T1000 (cell line): ENCODE measurements at places on chromosomes 7 and 10.
A peak's percentile ranks its signal among the peaks of the same experiment; 100 is the strongest.

GRCh38 chr7:85125176-85125575 is 61.7 kb downstream of the SEMA3D start:
- no peak for DNase-seq

DNA sequence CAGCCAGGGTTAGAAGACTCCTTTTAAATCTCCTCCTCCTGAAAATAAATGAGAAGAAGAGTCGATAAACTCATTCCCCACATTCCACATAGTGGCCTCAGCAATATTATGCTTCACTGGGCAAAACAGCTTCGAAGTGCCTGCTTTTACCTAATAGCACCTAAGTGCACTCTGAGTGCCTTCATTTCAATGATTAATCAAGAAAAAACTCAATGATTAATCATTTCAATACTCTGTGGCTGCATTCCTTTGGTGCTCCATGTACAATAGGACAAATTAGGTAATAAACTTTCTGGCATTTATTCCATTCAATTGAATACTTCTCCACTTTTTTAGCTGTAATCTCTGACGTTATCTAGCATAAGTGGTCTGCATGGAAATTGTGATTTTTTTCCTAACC is 174.6 kb downstream of the CCDC71L start:
- DNase-seq = no peak

DNA sequence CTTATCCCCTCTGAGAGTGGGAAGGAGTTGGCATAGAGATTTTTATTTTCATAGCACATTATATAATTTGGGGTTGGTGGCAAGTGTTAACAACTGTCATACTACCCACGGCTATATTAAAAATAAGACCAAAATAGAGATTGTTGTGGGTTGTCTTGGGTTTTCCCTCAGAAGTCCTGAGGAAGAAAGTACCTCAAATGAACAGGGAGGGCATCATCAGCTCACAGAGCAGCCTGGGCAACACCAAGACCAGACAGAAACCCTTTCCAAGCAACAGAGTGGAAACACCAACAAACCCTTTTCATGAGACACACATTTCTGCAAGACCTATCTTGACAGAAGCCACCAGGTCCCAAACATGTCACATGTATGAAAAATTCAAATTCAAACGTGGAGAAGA is 121.2 kb downstream of the GLI3 start:
- no peak for DNase-seq

- DNase-seq = no peak
These were observed 666.3 kb downstream of the CCSER2 start for GRCh38 chr10:84994722-84995121.

GRCh38 chr10:7417103-7417623 is 6.3 kb upstream of the SFMBT2 start:
- no peak for DNase-seq

GRCh38 chr10:49325916-49326783 is 27.2 kb downstream of the C10orf71 start:
- no peak for DNase-seq

GRCh38 chr10:126045861-126046260 is 149.5 kb downstream of the FANK1 start:
- DNase-seq = no peak

GRCh38 chr7:47071866-47072265 is 510.0 kb downstream of the TNS3 start:
- DNase-seq = no peak

- no peak for DNase-seq
These were observed 15.5 kb downstream of the WDR86 start for GRCh38 chr7:151394076-151395035.

- no peak for DNase-seq
These were observed 149.1 kb downstream of the TEX36 start for GRCh38 chr10:125533866-125534265.

GRCh38 chr7:124449896-124450295 is 315.7 kb downstream of the GPR37 start:
- no peak for DNase-seq

DNA sequence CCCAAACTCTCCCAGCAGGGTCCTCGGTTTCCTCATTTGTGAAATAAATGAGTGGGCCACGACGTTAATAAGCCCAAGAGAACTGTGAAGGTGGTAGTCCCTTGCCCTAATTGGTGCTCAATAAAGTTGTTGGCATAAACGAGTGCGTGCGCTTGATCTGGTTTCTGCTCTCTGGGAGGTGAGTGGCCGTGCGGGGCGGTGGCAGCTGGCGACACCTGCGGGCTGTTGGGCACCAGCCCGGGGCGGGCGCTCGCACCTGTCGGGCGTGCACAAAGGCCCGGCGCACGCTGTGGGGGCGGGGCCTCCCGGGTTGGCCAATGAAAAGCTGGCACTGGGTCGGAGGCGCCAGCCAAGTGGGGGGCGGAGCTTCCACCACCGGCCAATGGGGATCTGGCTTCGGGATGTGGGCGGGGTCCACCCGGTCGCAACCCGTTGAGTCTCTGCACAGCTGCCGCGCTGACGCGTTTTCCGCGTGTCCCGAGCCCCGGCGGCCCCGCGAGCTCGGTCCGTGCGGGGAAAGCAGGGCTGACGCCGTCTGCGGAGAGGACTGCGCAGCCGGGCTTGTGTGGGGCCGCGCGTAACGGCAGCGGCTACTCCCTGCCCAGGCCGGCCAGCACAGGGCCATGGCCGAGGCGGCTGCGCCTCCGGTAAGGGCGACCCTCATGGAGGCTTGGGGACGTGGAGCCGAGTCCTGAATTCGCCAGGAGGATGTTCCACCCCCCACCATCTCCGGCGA is 23.0 kb downstream of the ZNF783 start:
- peak; percentile 87 for DNase-seq

GRCh38 chr7:691361-692045 is 35.0 kb upstream of the DNAAF5 start:
- DNase-seq = no peak

DNA sequence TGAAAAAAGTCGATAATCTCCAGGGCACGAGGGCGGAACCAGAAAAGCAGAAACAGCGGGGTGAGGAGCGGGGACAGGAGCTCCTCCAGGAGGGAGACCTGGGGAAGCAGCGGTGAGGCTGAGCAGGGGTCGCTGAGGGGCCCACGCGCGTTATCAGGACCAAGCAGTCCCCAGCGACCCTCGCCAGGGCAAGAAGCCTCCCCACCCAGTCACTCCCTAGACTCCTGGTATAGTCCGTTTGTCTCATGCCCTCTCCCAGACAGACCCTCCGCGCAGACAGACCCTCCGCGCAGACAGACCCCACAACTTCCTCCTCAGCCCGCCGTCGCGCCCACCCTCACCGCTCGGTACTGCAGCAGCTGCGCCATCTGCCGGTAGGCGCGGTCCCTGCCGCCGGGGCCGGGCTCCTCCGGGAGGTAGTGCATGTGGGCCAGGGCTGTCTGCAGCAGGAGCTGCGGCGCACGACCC is 6.3 kb downstream of the ATG9B start:
- no peak for DNase-seq

- no peak for DNase-seq
These were observed 28.1 kb upstream of the KIF5B start for GRCh38 chr10:32084185-32084851.

DNA sequence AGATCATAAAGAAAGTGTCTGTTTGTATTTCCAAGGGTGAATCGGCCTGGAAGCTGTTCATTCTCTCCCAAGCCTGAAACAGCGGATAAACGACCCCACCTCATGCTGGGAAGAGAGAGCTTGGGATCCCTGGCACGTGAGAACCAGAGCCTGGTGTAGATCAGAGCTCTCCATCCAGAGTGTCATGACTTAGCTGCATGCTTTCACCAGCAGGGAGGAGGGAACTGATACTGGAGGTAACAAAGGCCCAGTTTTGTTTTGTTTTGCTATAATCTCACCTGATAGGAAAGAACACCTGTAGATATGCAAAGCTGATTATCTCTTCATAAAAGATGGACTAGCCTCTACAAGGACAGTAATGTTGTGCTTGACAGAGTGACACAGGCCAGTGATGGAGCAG is 236.6 kb downstream of the POM121L12 start:
- no peak for DNase-seq

- no peak for DNase-seq
These were observed 93.1 kb upstream of the IKZF1 start for GRCh38 chr7:50211130-50212015.

DNA sequence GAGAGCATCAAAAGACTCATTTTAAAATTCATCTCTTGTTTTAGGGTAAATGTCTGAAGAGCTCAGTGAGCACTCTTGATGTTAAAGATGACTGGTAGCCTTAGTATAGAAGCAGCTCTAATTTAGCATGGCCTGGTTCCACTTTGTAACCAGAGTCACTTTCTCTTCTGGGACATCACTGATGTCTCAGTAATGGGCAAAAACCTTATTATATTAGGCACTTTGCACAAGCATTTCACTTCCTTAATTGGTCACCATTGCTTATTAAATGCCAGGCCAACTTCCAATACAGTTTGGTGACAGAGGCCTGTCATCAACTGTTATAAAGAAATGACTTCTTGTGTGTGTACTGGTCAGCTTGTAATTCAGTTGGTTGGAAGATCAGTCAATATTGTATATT is 53.0 kb downstream of the STEAP1B start:
- no peak for DNase-seq

DNA sequence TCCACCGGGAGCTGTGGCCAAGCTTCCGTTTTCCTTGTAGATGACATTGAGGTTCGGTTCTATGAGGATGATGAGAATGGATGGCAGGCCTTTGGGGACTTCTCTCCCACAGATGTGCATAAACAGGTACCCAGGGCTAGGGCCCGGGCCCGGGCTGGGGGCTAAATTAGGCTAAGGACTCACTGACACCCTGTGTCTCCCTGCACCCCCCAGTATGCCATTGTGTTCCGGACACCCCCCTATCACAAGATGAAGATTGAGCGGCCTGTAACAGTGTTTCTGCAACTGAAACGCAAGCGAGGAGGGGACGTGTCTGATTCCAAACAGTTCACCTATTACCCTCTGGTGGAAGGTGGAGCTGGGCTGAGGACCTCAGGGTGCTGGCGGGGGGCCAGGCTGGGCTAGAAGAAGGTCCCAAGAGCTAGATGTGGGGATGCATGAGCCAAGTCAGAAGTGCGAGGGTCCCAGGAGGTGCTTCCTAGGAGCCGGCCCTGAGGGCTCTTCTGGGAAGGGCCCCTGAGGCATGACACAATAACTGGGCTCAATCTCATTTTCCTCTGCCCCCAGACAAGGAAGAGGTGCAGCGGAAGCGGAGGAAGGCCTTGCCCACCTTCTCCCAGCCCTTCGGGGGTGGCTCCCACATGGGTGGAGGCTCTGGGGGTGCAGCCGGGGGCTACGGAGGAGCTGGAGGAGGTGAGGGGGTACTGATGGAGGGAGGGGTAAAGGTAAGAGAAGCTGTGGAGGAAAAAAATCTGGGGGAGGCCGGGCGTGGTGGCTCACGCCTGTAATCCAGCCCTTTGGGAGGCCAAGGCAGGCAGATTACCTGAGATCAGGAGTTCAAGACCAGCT is 2.9 kb downstream of the NFKB2 start:
- DNase-seq = no peak

- no peak for DNase-seq
These were observed 92.9 kb upstream of the SH2B2 start for GRCh38 chr7:102193806-102194205.

- DNase-seq = no peak
These were observed 29.7 kb downstream of the OGDH start for GRCh38 chr7:44636041-44636584.

DNA sequence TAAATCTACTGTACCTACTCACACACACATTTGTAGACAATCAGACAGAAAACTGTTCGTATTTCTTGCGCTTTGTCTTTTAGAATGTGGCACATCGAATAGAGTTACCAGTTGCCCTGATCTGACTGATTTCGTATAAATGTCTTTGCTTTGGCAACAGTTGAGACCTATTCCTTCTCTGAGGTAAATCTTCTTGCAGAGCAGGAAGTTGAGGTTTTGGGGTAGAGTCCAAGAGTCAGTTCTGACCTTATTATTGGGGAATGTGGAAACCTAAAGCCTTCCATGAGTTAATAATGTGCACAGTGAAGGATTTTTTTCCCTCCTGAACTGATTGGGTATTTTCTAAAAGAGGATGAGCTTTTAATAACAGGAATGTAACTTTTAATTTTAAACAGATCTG is 135.3 kb downstream of the KIAA1217 start:
- DNase-seq = peak; percentile 31

DNA sequence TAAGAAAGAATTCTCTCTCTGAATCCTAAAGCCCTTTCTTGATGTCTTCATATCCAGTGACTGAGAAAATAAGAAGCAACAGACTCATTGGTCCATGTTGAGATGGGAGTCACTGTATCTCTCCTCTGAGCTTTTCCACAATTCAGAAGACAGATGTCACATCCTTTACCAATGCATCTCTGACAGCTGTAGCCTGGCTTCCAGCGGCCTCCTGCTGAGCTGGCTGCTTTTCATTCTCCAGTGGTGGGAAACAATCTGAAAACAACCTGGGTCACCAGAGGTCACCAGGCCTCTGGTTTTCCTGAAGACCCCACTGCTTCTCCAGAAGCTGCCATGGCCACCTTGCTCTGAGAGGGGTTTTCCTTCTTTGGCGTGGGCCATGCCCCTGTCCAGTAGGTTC is 18.3 kb upstream of the RPA3 start:
- no peak for DNase-seq

DNA sequence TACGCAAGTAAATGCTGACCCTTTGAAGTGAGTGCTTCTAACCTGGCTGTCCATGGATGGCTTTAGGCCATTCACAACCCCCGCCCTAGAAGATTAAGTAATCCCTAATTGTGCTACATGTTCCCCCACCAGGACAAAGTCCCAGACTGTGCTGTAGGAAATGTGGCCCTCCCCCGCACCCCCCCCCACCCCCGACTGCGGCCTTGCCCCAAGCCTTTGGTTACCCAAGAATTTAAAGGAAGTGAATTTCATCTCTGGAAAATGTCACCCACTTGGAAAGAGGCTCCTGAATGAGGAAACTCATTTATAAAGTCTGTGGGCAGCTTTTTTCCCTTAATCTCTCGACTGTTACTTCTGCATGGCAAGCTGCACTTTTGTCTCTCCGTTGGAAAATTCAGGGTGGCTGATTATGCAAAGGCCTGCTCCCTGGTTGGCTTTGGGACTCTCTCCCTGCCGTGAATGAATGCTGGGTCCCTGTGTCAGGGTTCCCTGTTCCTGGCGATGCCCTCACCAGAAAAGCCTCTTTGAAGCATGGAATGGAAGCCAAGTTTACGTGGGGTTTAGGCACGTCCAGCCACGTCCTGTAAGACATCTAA is 31.4 kb upstream of the AQP1 start:
- DNase-seq = no peak

- no peak for DNase-seq
These were observed 408.9 kb upstream of the SEMA3D start for GRCh38 chr7:85595750-85596178.

DNA sequence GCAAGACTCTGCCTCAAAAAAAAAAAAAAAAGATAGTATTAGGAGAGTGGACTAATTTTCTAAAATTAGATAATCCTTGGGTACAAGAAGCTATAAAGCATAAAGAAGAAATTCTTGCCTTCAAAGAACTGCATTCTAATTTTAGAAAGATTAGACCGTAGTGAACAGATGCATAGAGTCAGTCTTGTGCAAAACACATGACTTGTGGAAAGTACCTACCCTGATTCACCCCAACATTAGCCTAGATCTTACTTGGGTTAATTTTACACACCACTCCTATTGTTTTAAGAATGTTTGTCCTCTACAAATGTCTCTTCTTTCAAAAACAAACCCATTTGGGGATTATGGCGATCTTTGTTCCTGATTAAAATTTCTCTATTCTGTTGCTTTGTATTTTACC is 38.9 kb upstream of the SP8 start:
- no peak for DNase-seq
